Fibroblast of skin of abdomen (primary cell): ENCODE measurements at places on chromosomes 16 and 17.

DNA sequence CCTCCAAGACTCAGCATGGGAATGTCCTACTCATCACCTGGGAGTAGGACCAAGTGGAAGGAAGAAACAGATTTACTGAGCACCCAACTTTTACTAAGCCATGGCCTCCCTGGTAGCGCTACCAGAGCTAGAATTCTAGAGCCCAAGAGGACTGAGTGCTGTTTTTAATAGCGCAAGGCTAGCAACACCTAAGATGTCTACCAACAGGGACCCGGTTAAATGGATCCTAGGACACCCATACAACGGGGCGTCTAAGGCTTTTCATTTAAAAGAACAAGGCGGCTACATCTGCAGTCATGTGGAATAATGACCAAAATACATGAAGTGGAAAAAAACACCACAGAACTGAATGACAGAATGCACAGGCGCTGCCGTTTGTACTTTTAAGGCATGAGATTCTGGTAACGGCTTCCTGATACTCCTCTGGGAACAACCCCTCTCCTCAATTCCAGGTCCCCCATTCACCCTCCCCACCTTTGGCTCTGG, 5.1 kb downstream of the GGA2 start:
- no peak for DNase-seq

DNA sequence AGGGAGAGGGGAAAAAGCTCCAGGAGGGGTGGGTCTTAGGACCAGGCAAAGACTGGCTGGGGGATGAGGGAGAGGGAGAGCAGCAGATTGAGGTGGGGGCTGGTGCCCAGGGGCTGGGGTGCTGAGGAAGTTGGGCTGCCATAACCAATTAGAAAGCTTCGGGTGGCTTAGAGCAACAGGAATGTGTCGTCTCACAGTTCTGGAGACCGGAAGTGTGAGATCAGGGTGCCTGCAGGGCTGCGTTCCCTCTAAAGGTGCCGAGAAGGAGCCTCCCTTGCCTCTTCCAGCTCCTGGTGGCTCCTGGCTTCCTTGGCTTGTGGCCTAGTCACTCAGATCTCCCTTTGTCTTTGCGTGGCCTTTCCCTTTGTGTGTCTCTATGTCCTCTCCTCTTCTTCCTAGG, 2.2 kb downstream of the IL34 start:
- no peak for DNase-seq

- no peak for DNase-seq
Measured at GRCh38 chr16:89105599-89106151, 12.0 kb downstream of the ACSF3 start.

DNA sequence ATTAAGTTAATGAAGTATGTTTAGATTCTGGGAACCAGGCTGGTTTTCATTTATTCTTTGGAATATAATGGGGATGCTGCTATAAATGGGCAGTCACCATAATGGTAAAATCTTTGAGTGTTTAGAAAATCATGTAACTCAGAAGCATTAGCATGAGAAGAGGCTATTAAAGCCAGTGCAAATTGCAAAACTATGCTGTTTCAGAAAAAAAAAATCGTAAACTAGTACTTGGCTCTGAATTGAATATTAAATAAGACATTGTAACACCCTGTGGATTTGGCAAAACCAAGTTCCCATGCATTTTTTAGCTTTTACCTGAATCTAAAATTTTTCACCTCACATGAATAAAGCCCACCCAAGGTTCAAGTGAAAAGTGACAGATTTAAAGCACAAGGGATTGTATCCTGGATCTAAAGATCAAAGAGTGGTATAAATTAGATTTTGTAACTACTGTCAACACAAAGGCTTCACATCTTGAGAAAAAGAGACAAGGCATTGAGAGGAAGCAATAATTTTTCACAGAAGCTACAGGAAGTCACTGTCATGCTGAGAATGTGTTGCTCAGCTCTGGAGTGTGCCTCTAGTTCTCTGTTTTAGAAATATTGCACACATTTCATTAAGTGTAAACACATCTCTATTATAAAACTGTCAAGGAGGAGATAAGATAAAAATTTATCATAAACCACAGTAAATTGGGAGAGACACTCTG, 142.2 kb downstream of the ABCA8 start:
- DNase-seq: peak; percentile 63

- peak; percentile 61 for DNase-seq
Measured at GRCh38 chr17:66165537-66166123, 26.3 kb downstream of the CEP112 start.

- DNase-seq: peak; percentile 98
Measured at GRCh38 chr16:3022208-3022683, 1.5 kb downstream of the HCFC1R1 start.

- no peak for DNase-seq
Measured at GRCh38 chr17:2004435-2004952, 20.6 kb downstream of the RTN4RL1 start.

GRCh38 chr16:47627721-47628120, 166.6 kb downstream of the PHKB start:
- no peak for DNase-seq

GRCh38 chr17:14871921-14872320, 393.2 kb downstream of the PMP22 start:
- peak; percentile 56 for DNase-seq

GRCh38 chr17:51764387-51764971, 394.0 kb downstream of the CA10 start:
- peak; percentile 57 for DNase-seq

DNA sequence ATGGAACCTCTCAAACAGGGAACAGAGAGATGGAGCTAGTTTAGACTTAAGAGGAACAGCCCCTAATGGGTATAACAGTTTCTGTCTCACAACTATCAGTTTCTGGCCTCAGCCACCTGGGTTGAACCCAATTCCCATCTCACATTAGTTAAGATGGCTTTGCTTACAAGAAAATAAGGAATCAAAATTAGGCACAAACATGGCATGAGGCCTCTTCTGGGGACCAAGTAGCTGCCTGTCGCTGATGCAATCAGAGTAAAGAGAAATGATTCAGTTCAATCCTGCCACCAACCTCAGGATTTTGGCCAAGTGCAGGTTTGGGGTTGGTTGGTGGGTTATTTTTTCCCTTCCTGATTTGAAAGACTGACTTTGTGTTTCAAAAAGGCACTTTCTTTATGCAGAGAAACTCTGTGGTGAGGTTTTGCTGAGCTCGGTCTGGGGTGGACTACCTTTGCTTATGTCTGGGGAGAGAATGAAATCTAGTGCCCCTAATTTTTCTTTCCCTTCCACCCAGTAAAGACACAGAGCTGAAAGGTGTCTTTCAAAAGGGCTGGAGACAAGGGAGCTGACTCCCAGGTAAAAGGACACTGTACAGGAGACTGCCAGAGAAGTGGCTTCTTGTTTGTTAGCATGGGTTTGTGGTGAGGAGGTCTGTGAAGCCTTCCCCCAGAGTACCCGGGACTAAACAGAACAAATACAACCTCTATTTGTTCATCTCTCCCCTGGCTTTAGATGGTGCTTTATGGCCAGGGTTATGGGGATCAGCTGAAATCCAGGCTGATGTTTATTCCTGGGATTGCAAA, 44.8 kb upstream of the NFAT5 start:
- DNase-seq: peak; percentile 72

DNA sequence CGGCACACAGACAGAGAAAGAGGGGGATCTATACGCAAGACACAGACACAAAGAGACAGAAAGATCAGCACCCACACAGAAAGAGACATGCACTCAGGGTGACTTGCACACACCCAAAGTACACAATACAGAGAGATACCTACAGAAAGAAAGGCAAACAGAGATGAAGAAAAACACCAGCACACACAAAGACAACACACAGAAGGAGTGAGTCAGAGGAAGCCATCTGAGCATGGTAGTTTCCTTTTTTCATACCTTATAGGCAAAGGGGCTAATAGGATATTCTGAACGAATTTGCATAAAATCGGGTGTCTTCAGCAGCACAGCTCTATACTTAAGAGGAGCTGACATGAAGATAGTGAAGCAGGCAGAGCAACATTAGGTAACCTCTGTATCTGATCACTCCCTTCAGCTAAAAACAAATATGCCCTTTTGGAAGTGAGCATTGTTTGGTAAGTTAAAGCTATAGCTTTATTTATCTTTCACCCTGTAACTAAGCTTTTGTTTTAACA, 198.6 kb downstream of the AATF start:
- no peak for DNase-seq

GRCh38 chr16:71383054-71383773, 24.7 kb downstream of the CALB2 start:
- no peak for DNase-seq

GRCh38 chr17:9763643-9764042, 27.7 kb downstream of the DHRS7C start:
- DNase-seq: no peak

GRCh38 chr17:19677736-19678379, 29.3 kb downstream of the ALDH3A2 start:
- no peak for DNase-seq
